Esophagus muscularis mucosa (tissue), 4 donors: ENCODE measurements at places on chromosomes 5 and 9.

DNA sequence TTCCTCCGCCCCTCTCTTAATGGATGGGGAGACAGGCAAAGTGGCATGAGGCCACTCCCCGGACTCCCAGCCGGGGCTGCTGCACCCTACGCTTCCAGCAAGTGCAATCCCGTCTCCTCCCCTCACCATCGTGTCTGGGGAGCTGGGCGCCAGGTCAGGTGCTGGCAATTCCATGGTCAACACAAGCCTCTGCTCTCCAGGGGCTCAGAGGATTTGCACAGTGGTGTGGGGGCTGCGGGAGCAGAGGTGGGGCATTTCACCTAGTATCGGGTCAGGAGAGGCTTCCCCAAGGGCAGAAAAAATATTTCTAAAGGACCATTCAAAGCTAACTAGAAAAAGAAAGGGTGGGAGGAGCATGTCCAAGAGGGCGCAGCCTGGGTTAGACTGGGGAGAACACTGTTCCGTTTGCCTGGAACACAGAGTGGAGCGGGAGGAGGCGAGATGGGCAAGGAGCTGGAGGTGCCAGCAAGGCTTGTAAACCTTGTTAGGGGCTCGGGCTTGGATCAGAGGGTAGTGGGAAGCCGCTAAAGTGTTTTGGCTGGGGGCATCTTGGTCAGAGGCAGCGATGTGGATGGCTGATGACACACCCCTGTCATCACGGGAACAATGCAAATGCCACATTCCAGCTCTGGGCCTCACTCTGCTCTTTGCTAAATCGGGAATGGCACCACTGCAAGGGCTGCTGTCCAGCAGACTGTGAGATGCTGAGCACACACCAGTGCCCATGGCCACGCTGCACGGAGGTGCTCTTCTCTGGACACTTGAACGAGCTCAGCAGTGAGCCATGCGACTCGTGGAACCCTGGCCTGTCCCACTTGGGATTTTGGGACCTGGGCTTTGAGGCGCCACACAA, 191.7 kb downstream of the CDK5RAP2 start:
- H3K27ac ChIP-seq, result no peak overlapping the region
- H3K4me1 ChIP-seq, result peaks cover 7% of the 10 kb centered on the region
- DNase-seq, result no peak

DNA sequence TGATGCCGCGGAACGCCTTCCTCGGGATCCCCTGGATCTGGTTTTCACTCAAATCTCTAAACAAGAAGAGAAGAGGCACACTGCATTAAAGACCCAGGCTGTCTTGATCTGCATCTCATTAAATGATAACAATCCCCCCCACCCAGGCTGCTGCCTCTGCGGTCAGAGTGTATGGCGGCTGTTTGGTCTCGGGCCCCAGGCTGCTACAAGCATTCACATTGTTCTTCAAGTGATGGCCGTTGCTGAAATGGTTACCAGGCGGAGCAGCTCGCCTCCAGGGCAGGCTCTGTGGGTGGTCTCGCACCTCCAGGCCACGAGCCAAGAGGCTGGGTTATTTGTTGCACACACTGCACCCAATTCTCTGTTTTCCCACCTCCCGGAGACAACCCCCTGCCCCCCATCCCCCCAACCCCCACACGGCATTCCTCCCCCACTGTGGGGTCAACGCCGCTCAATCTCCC, 304.1 kb upstream of the PANK3 start:
- no peak for DNase-seq
- H3K4me1 ChIP-seq, result peaks cover 8% of the 10 kb centered on the region
- no peaks in the 10 kb centered on the region for H3K27me3 ChIP-seq
- no peaks in the 10 kb centered on the region for H3K36me3 ChIP-seq
- no peak overlapping the region for H3K27ac ChIP-seq
- no peak overlapping the region for H3K4me3 ChIP-seq

- no peaks in the 10 kb centered on the region for H3K27me3 ChIP-seq
- DNase-seq, result no peak
- H3K4me3 ChIP-seq, result no peak overlapping the region
- H3K4me1 ChIP-seq, result no peaks in the 10 kb centered on the region
Observed at GRCh38 chr9:73541923-73542322, 390.3 kb downstream of the ANXA1 start.

GRCh38 chr5:178624631-178625546, 2.0 kb downstream of the CLK4 start:
- H3K4me3 ChIP-seq, result peak overlapping the region; percentile 88
- H3K27me3 ChIP-seq, result no peaks in the 10 kb centered on the region
- H3K27ac ChIP-seq, result peak overlapping the region; percentile 95
- H3K4me1 ChIP-seq, result peaks cover 55% of the 10 kb centered on the region
- no peak for DNase-seq

- peaks cover 4% of the 10 kb centered on the region for H3K27me3 ChIP-seq
- peak overlapping the region; percentile 45 for H3K4me3 ChIP-seq
- DNase-seq, result no peak
- H3K4me1 ChIP-seq, result no peaks in the 10 kb centered on the region
- peaks cover 11% of the 10 kb centered on the region for H3K36me3 ChIP-seq
Observed at GRCh38 chr5:141383345-141383744, 803 bp downstream of the PCDHGA7 start.

DNA sequence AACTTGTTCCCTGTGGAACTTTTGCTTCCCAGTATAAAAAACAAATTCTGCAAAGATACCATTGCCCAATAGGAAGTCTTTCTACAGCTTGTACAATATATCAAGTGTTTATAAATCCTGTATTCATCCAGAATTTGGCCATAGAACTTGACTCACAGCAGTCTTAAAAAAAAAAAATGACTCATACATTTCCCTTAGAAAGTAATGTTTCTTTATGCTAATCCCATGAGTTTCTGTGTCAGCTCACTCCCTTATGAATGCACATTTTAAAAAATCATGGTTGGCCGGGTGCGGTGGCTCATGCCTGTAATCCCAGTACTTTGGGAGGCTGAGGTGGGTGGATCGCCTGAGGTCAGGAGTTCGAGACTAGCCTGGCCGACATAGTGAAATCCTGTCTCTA, 89.3 kb upstream of the DMRT1 start:
- peak overlapping the region; percentile 77 for H3K27ac ChIP-seq
- no peak for DNase-seq

GRCh38 chr9:89750117-89750791, 145.4 kb downstream of the GADD45G start:
- no peak for DNase-seq
- no peaks in the 10 kb centered on the region for H3K36me3 ChIP-seq
- H3K27me3 ChIP-seq, result no peaks in the 10 kb centered on the region
- H3K27ac ChIP-seq, result no peak overlapping the region

GRCh38 chr5:4636378-4636777, 503.8 kb upstream of the ADAMTS16 start:
- no peaks in the 10 kb centered on the region for H3K4me1 ChIP-seq
- H3K4me3 ChIP-seq, result no peak overlapping the region
- H3K36me3 ChIP-seq, result no peaks in the 10 kb centered on the region
- H3K27ac ChIP-seq, result no peak overlapping the region
- no peak for DNase-seq
